ENCODE measurements at places on chromosomes 1 and 21.
A peak's percentile ranks its signal among the peaks of the same experiment; 100 is the strongest.

DNA sequence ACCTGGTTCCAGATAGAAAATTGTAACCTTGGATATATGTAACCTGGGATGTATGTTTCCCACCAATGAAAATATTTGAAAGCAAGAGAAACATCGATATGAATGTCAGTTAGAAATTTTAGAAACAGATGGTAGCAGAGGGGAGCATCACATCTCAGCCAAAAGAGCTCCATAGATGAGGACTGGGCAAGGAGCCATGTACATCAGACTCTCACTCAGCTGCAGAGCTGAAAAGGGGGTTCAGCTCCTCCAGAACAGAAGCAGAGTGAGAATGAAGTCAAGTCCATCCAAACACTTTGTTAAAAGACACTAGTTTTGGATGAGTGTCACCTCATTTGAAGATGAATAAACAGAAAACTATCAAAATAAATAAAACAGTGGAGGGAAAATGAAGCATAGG, 202.4 kb downstream of the HMCN1 start:
- DNase-seq: no peak

GRCh38 chr21:35616090-35616489, 444.2 kb downstream of the SETD4 start:
- peak; percentile 29 for DNase-seq

DNA sequence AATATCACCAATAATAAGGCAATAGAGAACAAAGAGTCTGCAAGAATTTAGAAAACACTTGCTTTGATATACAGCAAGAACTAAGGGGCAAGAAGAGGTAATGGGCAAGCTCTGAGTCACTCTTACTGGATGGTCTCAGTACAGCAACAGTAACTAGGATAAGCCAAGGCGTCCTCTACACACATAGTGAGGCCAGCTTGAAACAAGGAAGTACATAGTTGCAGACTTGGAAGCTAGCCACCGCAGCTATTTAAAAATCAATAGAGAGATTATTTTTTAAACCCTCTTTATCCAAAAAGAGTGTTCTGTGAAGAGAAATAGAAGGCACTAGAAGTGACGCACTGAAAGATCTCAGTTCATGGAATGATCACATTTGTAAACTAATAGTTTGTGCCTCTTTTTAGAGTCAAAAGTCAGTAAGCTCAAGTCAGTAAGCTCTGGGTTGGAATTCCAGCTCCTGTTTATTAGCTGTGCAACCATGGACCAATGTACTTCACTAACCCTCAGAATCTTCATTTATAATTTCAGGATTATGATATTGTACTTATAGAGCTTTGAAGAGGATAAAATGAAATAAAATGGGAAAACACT, 118.6 kb downstream of the AKT3 start:
- DNase-seq: peak; percentile 79

GRCh38 chr1:77281491-77282186, at the start of gene AK5:
AK5 (plus strand) TSS chr1:77282019; CDS start chr1:77282314, 295 bp downstream.
- peak; percentile 41 for DNase-seq

GRCh38 chr1:176701151-176701866, 238.3 kb downstream of the PAPPA2 start:
- DNase-seq: no peak

DNA sequence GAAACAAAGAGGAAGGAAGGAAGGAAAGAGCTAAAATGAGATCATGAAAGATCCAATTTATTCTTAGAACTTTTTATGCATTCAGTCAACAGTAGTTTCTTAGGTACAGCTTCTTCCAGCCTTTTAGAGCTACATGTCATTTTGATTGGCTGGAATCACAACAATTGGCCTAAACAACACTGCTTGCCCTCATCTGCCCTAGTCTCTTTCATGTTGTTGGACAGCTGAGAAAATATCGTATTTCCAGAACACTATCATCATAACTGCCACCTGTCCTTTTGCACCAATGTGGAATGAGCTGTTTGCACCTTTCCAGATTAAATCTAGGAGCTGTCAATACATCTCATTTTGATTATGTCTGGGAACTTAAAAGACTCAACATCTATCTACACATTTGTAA, 161.7 kb downstream of the TGFBR3 start:
- no peak for DNase-seq

DNA sequence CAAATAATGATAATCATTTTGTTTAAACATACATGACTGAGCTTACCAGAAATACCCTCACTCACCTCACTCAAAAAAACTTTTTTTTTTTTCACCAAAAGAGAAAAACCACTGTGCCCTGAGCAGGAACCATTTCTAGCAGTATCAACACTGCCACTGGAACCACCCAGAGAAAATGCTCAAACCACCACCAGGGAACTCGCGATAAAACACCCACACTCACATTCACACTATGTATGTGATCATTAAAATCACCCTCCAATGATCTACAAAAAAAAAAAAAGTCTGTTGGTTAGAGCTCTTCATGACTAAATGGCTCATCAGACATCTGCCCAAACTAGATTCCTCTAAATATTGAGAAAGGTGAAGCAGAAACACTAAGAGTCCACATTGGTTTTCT, 11.5 kb downstream of the TIAM1 start:
- no peak for DNase-seq

DNA sequence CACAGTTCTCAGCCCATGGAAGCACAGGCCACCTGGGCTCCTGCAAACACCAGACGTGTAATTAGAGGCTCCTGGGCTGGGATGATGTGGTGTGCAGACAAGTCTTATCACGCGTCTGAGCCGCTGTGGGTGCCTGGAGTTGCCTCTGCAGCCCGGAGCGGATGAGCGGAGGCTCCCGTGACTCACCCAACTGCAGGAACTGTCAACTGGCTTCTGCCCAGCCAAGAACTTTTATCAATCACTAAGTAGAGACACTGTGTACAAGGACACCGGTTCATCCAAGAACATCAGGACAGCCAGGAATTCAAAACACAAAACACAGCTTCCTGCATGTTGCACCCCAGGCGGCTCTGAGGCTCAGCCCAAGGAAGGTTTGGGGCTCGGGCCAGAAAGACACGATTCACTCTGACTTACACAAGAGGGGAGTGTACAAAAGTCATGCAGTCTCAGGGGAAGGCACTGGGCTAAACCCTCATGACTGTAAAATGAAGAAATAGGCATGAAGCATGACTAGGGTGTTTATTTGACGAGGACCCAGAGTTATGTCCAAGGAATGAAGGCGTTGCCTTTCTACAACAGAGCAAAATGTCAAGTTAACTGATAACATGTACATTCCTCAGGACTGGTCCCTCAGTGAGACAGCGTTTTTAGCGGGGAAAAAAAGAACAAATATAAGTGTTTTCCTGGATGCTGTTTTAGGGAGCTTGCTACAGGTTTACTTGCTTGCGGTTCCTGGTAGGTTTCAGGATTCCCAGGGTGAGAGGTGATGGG, 21.1 kb downstream of the ERRFI1 start:
- peak; percentile 84 for DNase-seq

- no peak for DNase-seq
These were observed 310.2 kb downstream of the NTNG1 start for GRCh38 chr1:107450899-107451664.

DNA sequence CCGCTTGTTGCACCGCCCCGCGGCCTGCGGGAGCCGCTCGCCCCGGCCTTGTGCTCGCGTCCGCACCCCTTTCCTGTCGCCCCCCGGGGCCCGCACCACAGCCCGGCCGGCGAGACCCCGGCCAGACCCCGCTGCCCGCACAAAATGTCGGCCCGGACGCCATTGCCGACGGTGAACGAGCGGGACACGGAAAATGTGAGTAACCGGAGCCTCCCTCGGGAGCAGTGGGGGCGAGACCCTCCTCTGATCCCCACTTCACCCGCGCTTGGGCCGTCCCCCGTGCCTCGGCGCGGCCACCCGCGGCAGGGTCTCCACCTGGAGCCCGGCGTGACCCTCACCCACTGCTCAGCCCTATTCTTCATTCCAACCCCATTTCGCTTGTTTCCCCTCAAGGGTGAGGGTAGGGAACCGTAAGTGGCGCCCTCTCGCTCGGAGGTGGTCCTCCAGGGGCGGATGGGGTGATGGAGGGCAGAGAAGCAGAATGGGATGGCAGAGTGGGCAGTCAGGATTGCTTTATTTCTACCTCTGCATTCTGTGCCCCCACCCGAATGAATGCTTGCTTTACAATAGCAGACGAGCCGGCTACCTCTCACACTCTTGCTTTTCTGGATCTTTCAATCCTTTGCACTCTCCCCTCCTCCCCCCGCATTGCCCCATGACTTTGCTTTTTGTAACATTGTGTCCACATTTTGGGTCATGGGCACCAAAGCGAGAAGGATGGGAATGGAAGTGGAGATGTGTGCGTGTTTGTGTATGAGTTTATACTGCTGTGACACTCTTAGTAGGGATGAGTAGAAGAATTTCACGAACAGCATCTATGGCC, 954 bp downstream of the MARK1 start:
- DNase-seq: no peak

All from inflammatory macrophage (primary cell).